Activated CD4-positive, alpha-beta T cell treated with anti-CD3 and anti-CD28 coated beads, Interleukin-2, amount 50 U/mL, for 24 hours (primary cell): ENCODE measurements at places on chromosomes 6 and 20.

DNA sequence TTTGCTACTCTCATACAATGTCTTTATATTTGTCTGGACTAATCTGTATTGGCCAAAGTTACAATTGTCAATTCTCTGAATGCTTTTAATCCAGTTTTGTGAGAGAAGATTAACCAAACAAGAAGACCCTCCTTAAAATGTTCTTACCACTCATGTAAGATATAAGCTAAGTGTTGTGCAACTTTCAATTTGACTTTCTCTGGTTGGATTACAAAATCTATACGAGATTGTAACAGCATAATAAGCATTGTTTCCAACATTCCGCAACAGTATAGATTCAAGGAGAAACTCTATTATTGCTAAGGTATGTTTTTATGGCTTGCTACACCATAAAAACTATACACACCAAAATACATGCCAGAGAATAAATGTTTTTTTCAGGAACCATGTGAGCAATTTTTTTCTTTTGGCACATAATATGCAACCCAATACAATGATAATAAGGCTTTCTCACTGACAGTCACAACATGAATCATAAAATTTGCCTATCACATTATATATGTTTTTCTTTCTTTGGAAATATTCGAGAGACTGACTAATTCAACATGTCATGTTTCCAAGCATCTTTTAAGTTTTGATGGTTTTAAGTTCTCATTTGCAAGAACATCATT lies 12.2 kb upstream of the TRPC4AP start:
- DNase-seq: no peak

- no peak for DNase-seq
Observed at GRCh38 chr20:48682529-48683363, 145.1 kb downstream of the PREX1 start.

GRCh38 chr6:21733311-21733710 lies 139.8 kb downstream of the SOX4 start:
- no peak for DNase-seq

DNA sequence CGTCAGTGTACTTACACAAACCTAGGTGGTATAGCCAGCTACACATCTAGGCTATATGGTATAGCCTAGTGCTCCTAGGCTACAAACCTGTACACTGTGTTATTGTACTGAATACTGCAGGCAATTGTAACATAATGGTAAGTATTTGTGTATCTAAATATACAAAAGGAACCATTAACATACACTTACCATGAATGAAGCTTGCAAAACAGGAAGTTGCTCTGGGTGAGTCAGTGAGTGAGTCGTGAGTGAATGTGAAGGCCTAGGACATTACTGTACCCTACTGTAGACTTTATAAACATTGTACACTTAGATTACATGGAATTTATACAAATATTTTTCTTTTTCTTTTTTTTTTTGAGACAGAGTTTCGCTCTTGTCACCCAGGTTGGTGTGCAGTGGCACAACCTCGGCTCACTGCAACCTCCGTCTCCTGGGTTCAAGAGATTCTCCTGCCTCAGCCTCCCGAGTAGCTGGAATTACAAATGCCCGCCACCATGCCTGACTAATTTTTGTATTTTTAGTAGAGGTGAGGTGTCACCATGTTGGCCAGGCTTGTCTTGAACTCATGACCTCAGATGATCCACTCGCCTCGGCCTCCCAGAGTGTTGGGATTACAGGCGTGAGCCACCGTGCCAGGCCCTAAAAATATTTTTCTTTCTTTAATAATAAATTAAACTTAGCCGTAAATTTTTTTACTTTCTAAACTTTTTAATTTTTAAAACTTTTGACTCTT lies 15.4 kb upstream of the KIAA1755 start:
- DNase-seq: no peak

DNA sequence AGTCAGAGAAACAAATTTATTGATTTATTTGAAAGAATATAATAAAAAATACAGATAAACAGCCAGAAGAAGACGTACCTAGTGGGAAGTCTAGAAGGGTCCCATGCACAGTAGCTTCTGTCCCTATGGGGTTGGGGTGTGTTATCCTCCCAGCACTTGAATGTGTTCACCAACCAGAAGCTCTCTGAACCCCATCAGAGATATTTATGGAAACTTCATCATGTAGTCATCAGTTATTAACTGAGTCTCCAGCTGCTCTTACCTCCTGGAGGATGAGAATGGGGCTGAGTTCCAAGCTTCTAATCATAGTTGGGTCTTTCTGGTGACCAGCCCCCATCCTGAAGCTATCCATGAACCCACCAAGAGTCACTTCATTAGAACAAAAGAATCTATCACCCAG lies 15.4 kb upstream of the USP45 start:
- no peak for DNase-seq

DNA sequence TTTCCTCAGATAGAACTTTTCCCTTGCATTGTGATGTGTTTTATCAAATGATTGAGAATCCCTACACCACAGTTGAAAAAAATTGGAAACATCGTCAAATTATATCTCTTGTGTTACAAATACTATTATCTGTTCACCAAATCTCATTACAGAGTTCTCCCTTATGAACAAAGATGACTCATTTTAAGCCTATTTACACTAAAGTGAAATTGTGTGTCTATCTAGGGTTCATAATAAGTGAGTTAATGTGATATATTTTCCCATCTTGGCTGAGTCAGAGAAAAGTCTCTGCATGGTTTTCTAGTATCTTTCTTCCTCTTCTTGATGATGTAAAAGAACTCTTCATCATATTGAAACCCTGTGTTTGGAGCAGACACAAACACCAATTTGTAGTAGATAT lies 1263.3 kb upstream of the EYS start:
- DNase-seq: no peak

DNA sequence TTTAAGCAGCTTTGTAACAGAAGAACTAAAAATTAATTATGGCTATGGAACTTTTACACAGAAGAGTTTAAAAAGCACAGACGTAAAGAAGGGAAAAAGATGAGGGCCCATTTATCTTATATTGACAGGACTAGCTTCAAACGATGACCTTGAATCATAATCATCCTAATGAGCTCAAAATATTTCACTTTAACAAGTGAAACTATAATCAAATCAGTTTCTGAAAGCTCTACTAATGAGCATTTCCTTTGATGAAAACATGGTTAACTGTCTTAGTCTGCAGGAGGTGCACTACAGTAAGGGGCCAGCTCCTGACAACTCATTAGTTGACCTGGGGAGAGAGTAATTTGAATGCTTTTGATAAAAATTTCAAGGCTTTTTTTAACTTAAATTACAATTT lies 228.0 kb upstream of the DEFB112 start:
- no peak for DNase-seq

DNA sequence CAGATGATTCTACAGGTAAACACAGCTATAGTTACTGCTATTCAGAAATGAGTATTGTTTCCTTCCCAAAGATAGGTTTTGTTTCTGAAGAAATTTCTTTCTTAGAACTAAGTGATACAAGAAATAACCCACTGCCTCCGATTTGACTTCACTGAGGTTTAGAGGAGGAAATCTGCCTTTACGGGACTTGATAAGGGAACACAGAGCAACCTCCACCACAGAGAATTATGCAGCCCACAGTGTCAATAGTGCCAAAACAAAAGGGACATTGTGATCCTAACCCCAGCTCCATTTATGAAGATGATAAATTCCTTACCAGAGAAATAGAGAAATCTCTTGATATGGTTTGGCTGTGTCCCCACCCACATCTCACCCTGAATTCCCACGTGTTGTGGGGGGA lies 164.6 kb downstream of the ZNF217 start:
- DNase-seq: no peak

DNA sequence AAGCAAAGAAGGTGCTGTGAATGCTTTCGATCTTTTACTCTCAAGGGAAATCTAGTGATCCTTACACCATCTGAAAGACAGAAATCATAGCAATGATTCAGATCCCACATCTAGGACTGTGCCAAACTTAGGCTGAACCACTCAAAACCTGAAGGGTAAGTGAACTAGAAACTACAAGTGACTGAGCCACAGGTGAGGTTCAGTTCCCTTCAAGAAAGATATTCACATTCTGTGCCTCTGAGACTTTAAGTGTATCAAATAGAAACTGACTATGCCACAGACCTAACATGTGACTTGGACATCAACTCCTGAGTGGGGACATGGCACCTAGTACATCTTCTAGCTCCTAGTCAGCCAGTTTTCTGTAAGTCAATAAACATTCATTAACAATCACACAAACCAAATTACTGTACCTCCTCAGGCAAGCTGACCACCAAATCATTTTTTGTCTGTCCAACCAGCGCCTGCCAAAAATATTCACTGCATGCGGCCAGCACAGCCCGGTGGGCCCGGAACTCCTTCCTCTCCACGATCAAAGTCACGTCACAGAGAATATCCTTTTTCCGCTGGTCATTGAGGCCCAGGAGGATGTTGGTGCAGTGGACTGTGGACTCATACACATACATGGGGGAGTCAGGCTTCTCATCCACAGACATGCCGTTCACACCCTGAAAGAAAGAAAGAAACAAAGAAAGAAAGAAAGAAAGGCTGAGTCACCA lies 114.1 kb downstream of the GJA10 start:
- DNase-seq: no peak

DNA sequence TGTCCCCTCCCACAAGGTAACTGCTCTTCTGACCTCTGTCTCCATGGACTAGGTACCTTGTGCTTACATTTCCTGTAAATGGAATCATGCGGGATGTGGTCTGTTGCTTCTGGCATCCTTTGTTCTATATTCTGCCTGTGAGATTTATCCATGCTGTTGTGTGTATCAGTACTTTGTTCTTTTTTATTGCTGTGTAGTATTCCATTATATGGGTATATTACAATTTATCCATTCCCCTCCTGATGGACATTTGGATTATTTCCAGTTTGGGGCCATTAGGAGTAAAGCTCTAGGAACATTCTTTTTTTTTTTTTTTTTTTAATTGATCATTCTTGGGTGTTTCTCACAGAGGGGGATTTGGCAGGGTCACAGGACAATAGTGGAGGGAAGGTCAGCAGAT lies 3.4 kb downstream of the C2 start:
- DNase-seq: no peak

DNA sequence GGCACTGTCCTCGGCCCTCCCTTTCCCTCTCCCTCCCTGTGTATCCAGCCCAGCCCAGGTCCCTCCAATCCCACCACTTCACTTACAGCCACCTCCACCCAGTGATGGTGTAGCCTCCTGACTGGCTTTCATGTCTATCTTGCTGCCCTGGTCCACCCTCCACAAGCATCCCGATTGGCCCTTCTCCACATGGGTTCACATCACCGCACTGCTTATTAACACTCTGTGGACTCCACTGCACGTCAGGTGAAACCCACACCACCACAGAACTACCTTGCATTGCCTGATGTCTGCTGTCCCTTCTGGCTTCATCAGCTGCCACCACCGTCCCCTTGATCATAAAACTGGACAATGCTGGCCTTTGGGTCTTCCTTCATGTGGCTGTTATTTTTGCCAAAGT lies 220.4 kb upstream of the ARID1B start:
- DNase-seq: no peak
